GM06990 (cell line): ENCODE measurements at places on chromosomes 7 and 10.
A peak's percentile ranks its signal among the peaks of the same experiment; 100 is the strongest.

DNA sequence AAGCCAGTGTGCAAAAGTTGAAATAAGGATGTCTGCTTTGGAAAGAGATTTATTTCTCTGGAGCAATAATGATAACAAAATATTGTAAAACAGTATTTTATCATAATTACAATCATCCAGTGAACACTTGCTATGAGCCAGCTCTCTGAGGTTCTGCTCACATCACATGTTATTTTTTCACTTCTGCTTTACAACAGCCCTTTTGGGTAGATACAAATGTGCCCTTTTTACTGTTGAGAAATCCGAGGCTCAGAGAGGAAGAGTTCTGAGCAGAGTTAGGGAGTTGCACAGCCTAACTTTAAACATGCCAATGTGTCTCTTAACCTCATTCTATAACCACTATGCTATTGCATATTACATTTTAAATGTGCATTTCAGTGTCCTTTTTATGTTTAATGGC, 232.6 kb upstream of the CDC14C start:
- DNase-seq = no peak

GRCh38 chr7:116265881-116266280, 55.5 kb downstream of the TES start:
- DNase-seq = no peak

GRCh38 chr7:29319719-29320521, 125.3 kb downstream of the CHN2 start:
- DNase-seq = peak; percentile 10

DNA sequence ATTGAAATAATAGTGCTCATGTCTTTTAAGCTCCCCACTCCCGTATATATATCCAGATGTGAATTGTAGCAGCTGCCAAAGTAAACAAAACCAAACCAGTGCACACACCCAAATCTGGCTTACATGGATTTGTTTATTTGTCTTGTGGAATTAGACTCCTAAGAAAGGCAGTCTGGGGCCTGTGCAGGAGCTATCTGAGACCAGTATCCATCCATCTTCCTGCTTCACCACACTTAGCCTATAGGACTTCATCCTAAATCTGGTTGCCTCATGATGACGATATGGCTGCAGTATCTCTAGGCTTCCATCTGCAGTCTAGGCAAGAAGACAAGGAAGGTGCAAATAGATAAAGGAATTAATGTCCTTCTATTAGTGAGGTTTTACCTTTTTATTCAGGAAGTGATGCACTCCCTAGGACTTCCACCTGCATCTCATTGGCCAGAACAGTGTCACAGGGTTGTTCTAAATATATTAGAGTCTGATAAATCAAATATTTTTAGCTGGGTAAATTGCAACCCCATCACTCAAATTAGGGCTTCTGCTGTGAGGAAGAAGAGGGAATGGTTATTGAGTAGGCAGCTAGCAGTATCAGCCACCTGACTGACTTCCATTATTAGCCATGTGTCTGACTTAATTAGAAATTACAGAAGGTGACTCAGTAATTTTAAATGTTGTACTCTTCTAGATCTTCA, 6.0 kb downstream of the WIPF3 start:
- no peak for DNase-seq

- peak; percentile 43 for DNase-seq
Observed at GRCh38 chr7:1432411-1433082, 26.7 kb downstream of the MICALL2 start.

DNA sequence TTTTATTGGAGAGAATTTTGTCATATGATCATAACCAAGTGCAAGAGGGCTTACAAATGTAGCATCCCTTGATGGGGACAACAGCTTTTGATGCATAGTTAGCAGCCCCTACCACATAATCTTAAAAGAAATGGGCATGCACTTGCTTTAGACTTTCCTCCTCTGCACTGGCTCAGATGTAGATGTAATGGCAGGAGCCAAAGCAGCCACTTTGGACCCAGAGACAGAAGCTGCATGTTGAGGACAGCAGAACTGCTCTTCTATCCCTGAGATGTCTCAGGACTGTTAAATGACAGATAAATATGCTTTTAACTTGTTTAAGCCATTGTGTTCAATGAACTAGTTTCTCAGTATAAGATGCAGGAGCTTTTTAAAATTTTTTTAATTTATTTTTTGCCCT, 450.7 kb downstream of the TYW1 start:
- no peak for DNase-seq

DNA sequence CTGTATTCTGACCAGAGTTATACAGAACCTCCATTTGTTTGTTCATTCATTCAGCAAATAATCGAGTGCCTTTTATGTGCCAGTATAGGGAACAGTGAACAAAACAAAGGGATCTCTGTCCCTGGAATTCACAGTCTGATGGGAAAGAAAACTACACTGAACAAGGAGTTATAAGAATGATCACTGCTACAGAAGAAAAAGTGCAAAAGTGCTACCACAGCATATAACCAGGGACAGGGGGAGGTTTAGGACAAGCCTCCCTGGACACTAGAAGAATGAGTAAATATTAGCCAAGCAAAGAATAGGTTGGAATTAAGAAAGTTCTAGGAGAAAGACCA, 4.2 kb downstream of the CLDN12 start:
- no peak for DNase-seq
